Uterus (tissue), 4 donors: ENCODE measurements at places on chromosomes 4 and X.
A peak's percentile ranks its signal among the peaks of the same experiment; 100 is the strongest.

DNA sequence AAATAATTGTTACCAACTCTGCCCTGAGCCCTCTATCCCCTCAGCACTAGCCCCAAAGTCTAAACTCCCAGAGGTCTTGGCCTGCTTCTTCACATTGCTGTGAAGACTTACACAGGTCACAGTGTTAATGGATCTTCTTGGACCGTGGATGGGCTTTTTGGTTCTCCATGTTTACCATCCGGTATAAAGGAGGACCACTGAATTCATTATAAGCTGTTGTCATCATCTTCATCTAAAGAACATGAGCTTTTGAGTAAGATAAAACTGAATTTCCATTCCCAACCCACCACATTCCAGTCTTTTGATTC, 8.5 kb downstream of the NUDT11 start:
- H3K36me3 ChIP-seq = no peaks in the 10 kb centered on the region
- no peak for DNase-seq
- no peaks in the 10 kb centered on the region for H3K4me1 ChIP-seq
- H3K27me3 ChIP-seq = no peaks in the 10 kb centered on the region
- no peak overlapping the region for H3K4me3 ChIP-seq

DNA sequence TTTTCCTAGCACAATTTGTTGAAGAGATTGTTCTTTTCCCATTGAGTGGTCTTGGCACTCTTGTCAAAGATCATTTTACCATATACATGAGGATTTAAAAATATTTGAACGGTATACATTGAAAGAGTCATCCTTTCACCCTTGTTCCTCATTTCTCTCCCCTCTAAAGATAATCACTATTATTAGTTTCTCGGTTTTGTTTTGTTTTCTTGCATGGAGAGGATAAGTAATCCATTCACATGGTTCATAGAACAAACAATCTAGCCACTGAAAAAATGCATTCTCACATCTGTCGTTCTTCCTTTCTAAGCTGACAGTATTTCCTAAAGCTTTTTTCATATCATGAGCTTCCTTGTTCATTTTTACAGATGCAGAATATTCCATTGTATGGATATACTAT, 39.2 kb upstream of the MSMO1 start:
- no peaks in the 10 kb centered on the region for H3K27me3 ChIP-seq
- no peak overlapping the region for H3K4me3 ChIP-seq
- no peaks in the 10 kb centered on the region for H3K4me1 ChIP-seq
- H3K27ac ChIP-seq = no peak overlapping the region

GRCh38 chr4:84381759-84382158, 117.3 kb downstream of the NKX6-1 start:
- H3K27me3 ChIP-seq = no peaks in the 10 kb centered on the region
- no peaks in the 10 kb centered on the region for H3K36me3 ChIP-seq
- H3K27ac ChIP-seq = no peak overlapping the region
- DNase-seq = no peak
- no peaks in the 10 kb centered on the region for H3K4me1 ChIP-seq

GRCh38 chr4:108775921-108776320, 13.1 kb upstream of the ETNPPL start:
- H3K4me3 ChIP-seq = no peak overlapping the region
- no peak for DNase-seq
- no peak overlapping the region for H3K27ac ChIP-seq
- H3K4me1 ChIP-seq = no peaks in the 10 kb centered on the region
- no peaks in the 10 kb centered on the region for H3K36me3 ChIP-seq

GRCh38 chr4:10571909-10572308, 112.7 kb downstream of the CLNK start:
- no peaks in the 10 kb centered on the region for H3K36me3 ChIP-seq
- no peaks in the 10 kb centered on the region for H3K4me1 ChIP-seq
- no peaks in the 10 kb centered on the region for H3K27me3 ChIP-seq

- no peaks in the 10 kb centered on the region for H3K36me3 ChIP-seq
- H3K4me1 ChIP-seq = no peaks in the 10 kb centered on the region
- no peak overlapping the region for H3K27ac ChIP-seq
Measured at GRCh38 chrX:12526306-12526705, 264.9 kb upstream of the PRPS2 start.

GRCh38 chr4:23970201-23970850, 80.5 kb upstream of the PPARGC1A start:
- no peak overlapping the region for H3K4me3 ChIP-seq
- no peaks in the 10 kb centered on the region for H3K27me3 ChIP-seq
- no peaks in the 10 kb centered on the region for H3K36me3 ChIP-seq
- H3K27ac ChIP-seq = no peak overlapping the region
- H3K4me1 ChIP-seq = no peaks in the 10 kb centered on the region

- no peaks in the 10 kb centered on the region for H3K4me1 ChIP-seq
- no peaks in the 10 kb centered on the region for H3K27me3 ChIP-seq
- no peak overlapping the region for H3K27ac ChIP-seq
- no peaks in the 10 kb centered on the region for H3K36me3 ChIP-seq
- H3K4me3 ChIP-seq = no peak overlapping the region
Measured at GRCh38 chr4:25755911-25756310, 100.3 kb downstream of the SLC34A2 start.

- H3K36me3 ChIP-seq = no peaks in the 10 kb centered on the region
- no peak for DNase-seq
- no peaks in the 10 kb centered on the region for H3K27me3 ChIP-seq
- H3K4me1 ChIP-seq = no peaks in the 10 kb centered on the region
Measured at GRCh38 chr4:148926276-148927260, 484.4 kb upstream of the NR3C2 start.

DNA sequence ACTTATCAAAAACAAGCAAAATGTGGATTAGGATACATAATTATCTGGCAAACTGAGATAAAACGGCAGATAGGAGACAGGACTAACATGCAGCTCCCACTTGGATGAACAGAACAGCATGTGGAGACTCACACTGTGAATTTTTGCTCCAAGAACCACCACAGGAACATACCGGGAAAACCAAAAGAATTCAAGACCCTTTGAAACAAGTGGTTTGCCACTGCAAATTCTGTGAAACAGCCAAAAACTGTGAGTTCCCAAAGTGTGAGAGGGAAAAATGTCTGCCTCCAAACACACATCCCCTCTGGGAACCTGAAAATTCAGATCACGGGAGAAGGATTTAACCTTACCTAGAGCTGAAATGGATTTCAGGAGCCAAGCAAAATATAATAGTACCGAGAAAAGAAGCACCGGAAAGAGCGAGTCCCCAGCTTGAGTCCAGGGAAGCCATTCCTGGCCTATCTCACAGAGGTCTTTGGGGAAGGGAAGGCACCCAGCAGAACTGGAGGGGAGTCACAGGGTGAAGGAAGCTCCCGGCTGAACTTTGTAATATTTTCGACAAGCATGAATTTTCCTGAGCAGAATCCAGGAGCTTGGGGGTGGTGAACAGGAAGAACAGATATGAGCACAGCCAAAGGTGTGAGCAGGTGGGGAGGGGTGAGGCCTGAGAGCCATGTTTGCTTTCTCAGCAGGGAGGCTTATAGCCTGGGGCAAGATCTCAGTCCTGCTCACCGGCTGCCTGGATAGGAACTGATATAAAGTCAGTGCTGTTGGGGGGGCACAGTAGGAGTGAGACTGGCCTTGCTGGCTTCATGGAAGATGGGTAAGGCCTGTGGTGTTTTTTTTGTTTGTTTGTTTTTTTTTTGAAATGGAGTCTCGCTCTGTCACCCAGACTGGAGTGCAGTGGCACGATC, 23.9 kb downstream of the MANBA start:
- DNase-seq = no peak
- no peak overlapping the region for H3K4me3 ChIP-seq
- H3K27ac ChIP-seq = no peak overlapping the region
- H3K36me3 ChIP-seq = no peaks in the 10 kb centered on the region
- no peaks in the 10 kb centered on the region for H3K27me3 ChIP-seq

DNA sequence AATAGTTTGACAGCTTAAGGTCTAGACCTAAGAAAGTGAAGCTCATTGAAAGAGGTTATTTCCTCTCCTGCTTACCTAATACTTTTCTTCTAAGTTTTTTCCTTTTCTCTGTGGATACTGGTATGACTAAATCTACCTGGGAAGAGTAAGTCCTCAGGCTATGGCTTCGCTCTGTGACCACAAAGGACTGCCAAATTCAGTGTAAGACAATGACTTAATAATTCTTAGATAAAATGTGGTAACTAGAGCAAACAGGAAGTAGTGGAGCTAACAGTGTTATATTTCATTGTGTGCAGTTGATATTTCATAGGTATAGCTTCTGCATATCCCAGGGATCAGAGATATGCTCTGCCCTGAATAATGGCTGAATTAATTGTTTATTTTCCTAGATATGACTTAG, 418.9 kb downstream of the CCSER1 start:
- no peak overlapping the region for H3K27ac ChIP-seq
- H3K36me3 ChIP-seq = no peaks in the 10 kb centered on the region

GRCh38 chr4:172982151-172982590, 186.4 kb upstream of the GALNT7 start:
- H3K4me3 ChIP-seq = no peak overlapping the region
- H3K27ac ChIP-seq = peak overlapping the region; percentile 54
- no peaks in the 10 kb centered on the region for H3K36me3 ChIP-seq

DNA sequence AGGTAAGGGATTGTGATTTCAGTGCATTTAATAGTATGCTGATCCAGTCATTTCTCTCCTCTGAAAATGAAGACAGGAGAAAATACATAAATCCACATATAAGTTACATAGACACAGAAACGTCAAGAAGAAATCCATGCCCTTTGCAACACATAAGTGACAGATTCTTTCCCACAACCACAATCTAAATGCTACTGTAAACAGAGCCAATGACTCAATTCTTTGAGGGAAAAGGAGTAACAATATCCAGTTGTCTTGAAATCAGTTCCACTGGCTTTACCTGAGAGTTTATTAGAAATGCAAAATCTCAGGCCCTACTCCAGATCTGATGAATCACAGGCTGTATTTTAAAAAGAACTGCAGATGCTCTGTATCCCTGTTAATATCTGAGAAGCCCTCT, 66.4 kb downstream of the ARAP2 start:
- H3K27ac ChIP-seq = no peak overlapping the region
- no peaks in the 10 kb centered on the region for H3K27me3 ChIP-seq
- H3K4me3 ChIP-seq = no peak overlapping the region
- DNase-seq = no peak
- no peaks in the 10 kb centered on the region for H3K36me3 ChIP-seq

DNA sequence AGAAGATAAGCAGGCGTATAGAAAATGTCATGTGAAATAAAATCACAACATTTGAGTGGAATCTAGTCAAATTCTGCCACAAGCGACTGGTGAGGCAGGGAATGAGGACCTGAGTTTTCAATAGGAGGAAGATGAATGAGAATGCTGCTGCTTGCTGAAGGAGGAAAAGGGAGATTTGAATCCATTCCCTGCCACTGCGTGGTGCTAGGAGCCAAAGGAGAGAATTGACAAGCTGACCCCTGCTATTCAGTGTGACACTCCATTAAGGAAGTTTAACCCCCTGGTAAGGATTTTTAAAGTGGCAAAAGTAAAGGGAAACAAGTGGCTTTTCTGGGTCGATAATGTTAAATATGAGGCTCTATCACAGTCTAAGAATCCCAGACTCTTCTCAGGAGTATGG, 314.0 kb downstream of the NAF1 start:
- no peak overlapping the region for H3K27ac ChIP-seq
- no peaks in the 10 kb centered on the region for H3K36me3 ChIP-seq
- no peaks in the 10 kb centered on the region for H3K27me3 ChIP-seq
- no peaks in the 10 kb centered on the region for H3K4me1 ChIP-seq

- H3K36me3 ChIP-seq = no peaks in the 10 kb centered on the region
- no peak overlapping the region for H3K4me3 ChIP-seq
- H3K27ac ChIP-seq = no peak overlapping the region
- DNase-seq = no peak
Measured at GRCh38 chr4:151484396-151485102, 75.6 kb downstream of the FHIP1A start.

- no peaks in the 10 kb centered on the region for H3K27me3 ChIP-seq
- no peaks in the 10 kb centered on the region for H3K36me3 ChIP-seq
- no peak for DNase-seq
- H3K4me3 ChIP-seq = no peak overlapping the region
Measured at GRCh38 chr4:82508806-82509428, 52.9 kb downstream of the TMEM150C start.
